ENCODE measurements at places on chromosomes 6 and 20.

DNA sequence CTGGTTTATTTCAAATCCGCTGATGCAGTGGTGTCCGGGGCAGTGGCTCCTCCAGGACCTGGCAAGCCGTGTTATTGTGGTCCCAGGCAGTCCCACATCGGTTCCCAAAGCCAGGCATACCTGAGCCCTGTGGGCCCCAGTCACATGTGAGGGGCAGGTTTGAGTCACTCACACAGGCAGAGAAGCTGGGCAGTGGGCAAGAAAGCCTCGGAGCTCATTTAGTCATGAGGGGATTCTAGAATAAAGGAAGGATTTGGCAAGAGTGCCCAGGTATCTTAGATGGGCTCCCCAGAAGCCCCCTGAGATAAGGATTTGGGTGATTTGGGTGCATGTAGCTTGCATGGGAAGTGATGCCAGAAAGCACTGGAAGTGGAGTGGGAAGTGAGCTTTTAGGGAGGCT is 37.3 kb downstream of the SYNDIG1 start:
- DNase-seq = no peak

- DNase-seq = no peak
Observed at GRCh38 chr6:157634546-157634945, 188.5 kb upstream of the SNX9 start.

DNA sequence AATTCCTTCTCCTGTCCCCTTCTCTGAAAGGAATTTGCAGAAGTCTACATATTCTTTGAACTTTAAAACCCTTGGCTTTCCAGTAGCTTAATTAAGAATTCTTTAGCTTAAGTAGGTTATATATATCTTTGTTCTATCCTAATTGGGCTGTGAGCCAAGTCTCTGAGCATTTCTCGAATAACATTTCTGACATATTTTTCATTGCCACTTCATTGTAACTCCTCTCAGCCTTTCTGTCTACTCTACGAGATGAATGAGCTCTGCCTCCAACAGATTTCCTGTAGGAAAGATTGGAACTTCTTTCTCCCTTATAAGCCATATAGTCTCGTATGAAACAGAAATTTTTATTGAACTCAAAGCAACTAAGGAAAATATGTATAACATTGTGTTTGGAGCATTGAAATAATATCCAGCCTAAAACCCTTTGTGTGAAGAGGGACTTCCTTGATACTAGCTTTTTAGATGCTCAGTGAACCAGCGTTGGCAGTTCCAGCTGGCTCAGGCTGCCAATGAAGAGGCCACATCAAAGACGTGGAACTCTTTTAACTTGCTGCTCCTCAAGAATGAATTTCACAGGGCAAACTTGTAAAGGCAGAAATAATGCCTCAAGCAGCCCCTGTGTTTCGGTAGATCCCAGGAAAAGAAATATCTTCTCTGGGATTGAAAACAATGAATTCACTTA is 87.7 kb upstream of the NOX3 start:
- DNase-seq = no peak

- no peak for DNase-seq
Observed at GRCh38 chr6:118843685-118844390, 50.1 kb upstream of the ASF1A start.

GRCh38 chr6:40586369-40587201 is 579 bp downstream of the LRFN2 start:
- no peak for DNase-seq

GRCh38 chr6:4008324-4009047 is 70.5 kb downstream of the FAM217A start:
- DNase-seq = peak; percentile 45

GRCh38 chr6:78489874-78490273 is 377.5 kb upstream of the IRAK1BP1 start:
- no peak for DNase-seq

GRCh38 chr20:37393196-37393862 is 47.4 kb downstream of the SRC start:
- DNase-seq = no peak

GRCh38 chr6:148501178-148501590 is 158.5 kb downstream of the SASH1 start:
- DNase-seq = peak; percentile 28
